ENCODE measurements at places on chromosomes 6 and 20.

GRCh38 chr6:163001330-163001729 lies 273.6 kb downstream of the PACRG start:
- no peak for DNase-seq

- DNase-seq: peak; percentile 99
These were observed 229.9 kb upstream of the GRIK2 start for GRCh38 chr6:101163611-101164010.

- no peak for DNase-seq
These were observed 2.5 kb downstream of the PPP1R18 start for GRCh38 chr6:30683980-30684338.

DNA sequence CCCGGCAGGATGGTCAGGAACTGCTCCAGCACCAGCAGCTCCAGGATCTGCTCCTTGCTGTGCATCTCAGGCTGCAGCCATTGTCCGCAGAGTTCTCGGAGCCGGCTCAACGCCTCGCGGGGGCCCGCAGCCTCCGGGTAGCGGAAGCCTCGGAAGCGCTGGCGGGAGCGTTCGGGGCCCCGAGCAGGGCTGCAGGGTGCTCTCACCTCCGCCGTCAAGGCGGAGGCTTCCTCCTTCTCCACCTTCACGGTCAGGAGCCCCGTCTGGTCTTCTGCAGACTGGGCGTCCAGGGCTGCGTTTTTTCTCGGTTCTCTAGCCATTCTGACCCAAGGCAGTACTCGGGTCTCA lies 434 bp downstream of the ZKSCAN4 start:
- DNase-seq: no peak

DNA sequence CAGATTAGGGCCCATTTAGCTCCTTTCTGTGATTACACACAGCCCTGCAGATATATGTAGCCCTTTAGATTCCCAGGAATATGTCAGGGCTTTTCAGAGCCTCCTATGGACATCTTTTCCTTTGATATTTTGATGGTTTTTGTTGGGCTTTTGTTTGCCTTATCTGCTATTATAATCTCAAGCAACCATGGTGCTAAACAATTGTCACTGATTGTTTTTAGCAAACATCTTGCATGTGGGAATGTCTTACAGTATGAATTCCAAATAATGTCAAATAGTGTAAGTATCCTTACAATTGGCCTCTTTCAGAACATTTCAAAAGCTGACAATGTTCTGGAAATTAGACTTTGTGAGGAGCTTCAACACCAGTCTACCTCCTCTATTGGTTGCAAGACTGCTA lies 333.6 kb upstream of the OPRM1 start:
- no peak for DNase-seq

- no peak for DNase-seq
These were observed 8.0 kb upstream of the TSHZ2 start for GRCh38 chr20:52964131-52964530.

GRCh38 chr6:65399355-65400084 lies 307.5 kb downstream of the EYS start:
- DNase-seq: no peak

- no peak for DNase-seq
These were observed 143.1 kb upstream of the ARID1B start for GRCh38 chr6:156634048-156634447.

GRCh38 chr6:131116755-131117360 lies 18.4 kb upstream of the AKAP7 start:
- peak; percentile 32 for DNase-seq

GRCh38 chr20:38763616-38764015 lies 15.4 kb downstream of the ACTR5 start:
- no peak for DNase-seq

DNA sequence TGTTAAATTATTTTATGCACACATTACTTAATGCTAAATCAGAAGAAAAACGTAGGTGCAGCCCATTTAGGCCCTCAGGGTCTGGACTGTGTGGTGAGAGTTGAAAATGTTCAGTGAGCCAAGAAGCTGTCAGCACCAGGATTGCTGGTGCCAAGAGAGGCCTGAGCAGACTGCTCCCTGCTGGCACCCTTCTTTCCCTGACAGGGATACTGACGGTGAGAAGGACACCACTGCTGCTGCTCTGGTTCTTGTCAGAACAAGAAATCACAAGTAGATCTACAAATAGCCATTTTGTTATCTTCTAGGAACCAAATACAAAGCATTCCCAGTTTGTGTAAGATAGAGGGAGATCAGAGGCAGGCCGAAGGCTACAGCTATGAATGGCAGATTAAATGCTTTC lies 48.7 kb upstream of the CRISP1 start:
- DNase-seq: peak; percentile 86

DNA sequence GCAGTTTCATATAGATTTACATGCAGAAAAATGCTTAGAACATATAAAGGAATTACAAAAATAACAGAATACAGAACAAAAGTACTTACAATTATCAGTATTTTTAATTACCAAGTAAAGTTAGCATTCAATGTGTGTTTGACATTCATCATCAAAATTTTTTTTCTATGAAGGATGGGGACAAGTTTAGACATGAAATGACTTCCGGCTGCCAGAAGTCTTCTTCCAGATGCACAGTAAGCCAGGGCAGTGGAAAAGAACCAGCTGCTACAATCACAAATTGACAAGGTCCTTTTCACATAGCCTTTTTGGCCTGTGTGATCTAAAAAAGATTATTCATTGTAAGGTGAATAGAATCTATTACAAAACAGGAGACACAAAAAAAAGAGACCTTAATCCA lies 73.8 kb downstream of the HUS1B start:
- no peak for DNase-seq

GRCh38 chr6:129006724-129007514 lies 124.0 kb downstream of the LAMA2 start:
- DNase-seq: no peak

GRCh38 chr6:144223686-144224085 lies 61.4 kb upstream of the UTRN start:
- no peak for DNase-seq

GRCh38 chr6:37893257-37893656 lies 73.7 kb downstream of the ZFAND3 start:
- DNase-seq: no peak

GRCh38 chr6:39335780-39336545 lies 13.5 kb upstream of the KCNK16 start:
- no peak for DNase-seq

- DNase-seq: no peak
These were observed 242.5 kb upstream of the JAG1 start for GRCh38 chr20:10916312-10916711.

- no peak for DNase-seq
These were observed 84.7 kb downstream of the TRMT6 start for GRCh38 chr20:5865604-5866003.

DNA sequence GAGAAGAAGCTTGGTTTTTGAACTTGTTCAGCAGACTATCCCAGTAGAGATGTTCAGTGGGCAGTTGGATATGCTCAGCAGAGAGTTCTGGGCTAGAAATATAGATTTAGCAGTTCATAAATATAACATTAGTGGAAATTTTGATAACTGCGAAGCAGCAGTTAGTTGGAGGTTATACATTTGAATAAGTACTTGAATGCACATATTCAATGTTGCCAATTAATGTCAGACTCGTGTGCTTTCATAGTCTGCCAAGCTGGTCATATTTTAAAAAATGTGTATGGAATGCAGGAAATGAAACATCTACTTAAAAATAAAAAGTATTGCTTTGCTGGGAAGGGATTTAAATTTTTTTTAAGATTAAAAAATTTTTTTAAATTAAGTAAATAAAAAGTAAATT lies 92.5 kb upstream of the E2F3 start:
- DNase-seq: no peak

DNA sequence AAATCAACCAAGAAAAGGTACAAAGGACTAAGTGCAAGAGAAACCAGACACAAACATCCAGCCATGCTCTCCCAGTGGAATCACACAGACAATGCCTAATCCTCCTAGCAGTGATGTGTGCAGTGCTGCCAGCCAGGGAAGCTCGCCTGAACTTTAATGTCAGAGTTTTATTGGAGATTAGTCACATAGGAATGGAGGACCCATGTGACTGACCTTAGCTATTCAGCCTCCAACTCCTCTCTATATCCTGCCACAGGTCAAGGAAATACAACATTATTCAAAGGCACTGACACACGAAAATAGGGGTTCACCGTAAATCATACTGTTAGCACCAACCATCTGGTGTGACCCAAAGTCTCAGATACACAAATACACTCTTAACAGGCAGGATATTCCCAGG lies 684.6 kb downstream of the DOK5 start:
- no peak for DNase-seq

DNA sequence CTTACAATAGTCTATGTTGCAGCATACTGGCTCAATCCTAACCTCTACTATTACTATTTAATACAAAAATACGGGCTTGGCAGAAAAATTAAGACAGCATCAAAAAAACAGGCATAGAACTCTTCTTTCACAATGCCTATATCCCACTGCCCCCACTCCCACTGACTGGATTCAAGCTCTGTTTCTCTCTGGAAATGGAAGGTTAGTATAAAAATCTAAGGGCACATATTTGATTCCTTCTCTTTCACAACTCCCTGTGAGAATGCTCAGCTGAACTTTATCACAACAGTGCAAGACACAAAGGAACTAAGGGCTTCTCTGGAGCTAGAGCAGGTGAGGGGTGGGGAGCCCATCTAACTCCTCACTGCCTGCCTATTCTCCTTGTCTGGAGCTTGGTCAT lies 258.4 kb upstream of the FAM83B start:
- no peak for DNase-seq

- DNase-seq: no peak
These were observed 20.4 kb downstream of the PTPRK start for GRCh38 chr6:128500014-128500413.

- peak; percentile 89 for DNase-seq
These were observed 6.7 kb downstream of the MTCH1 start for GRCh38 chr6:36979347-36979742.

DNA sequence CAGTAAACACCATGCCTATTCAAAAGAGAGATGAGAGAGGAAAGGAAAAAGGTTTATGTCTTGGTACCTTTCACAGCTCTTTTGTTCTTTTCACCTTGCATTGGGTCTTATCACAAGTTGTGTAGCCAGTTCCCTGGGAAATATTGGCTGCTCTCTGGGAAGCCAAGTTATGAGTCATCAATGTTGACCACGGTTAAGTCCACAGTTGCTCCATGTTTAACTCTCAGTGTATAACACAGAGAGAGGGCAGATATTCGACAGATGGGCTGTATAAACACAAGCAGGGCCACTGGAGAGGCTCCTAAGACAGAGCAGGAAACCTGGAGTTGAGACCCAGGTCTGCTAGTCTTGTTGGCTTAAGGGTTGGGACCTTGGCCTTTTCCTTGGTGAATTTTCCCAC lies 718.6 kb downstream of the QKI start:
- no peak for DNase-seq

DNA sequence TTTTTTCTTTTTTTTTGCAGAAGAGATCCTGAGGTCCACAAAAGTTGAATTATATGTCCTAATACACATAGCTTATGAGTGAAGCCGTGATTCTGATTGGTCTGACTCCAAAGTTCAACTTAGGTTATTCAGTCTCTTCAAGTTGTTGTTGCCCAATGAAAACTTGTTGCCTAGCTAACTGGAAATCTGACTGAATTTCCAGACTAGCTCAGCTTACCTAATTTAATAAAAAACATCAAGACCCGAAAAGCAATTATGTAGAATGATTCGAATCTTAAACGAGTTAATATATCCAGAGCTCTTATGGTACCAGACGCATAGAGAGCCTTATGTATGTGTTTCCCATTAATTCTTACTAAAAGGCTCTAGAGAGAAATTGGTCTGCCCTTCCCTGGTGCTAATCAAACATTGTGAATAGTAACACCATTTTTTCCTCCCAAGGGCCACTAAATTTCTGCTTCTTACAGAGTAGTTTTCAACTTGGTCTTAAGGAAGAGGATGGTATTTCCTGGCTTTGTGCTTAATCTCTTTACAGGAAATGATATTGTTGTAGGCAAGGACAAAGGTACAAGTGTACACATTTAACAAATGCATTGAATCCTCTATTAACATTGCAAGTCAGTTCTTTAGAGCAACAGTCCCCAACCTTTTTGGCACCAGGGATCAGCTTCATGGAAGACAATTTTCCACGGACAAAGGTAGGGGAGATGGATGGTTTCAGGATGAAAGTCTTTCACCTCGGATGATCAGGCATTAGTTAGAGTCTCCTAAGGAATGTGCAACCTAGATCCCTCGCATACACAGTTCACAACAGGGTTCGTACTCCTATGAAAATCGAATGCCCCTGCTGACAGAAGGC lies 107.9 kb downstream of the TSHZ2 start:
- DNase-seq: no peak

GRCh38 chr6:51450248-51450957 lies 631.7 kb downstream of the TFAP2B start:
- DNase-seq: no peak

- DNase-seq: no peak
These were observed 207.8 kb downstream of the TTLL2 start for GRCh38 chr6:167532410-167533288.

GRCh38 chr20:58894652-58895447 lies 42.3 kb downstream of the GNAS start:
- DNase-seq: peak; percentile 46

DNA sequence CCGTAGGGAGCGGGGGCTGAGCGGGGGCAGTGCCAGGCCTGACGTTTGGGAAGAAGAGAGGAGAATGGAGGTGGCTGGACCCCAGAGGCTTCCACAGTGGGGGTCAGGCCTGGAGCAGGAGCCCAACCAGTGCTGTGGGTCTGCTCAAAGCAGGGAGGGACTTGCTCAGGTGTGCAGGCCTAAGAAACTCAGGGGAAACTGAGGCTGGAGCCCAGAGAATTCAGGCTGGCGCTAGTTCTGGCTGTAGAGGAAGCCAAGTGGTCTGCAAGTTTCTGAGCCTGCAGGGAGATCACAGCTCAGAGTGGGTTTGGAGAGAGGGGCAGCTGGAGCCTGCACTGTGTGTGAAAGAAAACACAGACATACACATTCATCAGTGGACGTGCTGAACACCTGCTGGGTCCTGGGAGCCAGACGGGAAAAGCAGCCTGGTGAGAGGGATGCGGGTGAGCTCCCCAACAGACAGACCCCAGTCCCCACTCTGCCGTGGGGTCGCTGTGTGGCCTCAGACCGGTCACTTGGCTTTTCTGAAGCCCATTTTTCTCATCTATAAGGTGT lies 17.7 kb upstream of the FOXP4 start:
- no peak for DNase-seq

DNA sequence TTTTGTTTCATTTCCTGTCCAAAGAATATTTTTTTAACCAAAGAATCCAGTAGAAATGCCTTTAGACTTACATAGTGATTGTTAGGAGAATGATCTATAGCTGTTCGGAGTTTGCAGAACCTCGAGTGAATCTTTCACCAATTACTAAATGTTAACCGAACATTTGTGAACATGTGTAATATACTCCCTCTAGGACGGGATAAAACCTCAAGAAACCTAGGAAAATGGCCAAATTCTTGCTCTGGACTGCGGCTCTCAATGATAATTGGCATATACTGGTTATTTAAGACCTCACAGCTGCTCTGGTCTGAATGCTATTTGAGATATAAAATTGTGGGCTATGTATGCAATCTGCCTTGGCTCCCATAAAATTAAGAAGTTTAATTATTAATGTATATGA lies 137.1 kb downstream of the PACRG start:
- no peak for DNase-seq

DNA sequence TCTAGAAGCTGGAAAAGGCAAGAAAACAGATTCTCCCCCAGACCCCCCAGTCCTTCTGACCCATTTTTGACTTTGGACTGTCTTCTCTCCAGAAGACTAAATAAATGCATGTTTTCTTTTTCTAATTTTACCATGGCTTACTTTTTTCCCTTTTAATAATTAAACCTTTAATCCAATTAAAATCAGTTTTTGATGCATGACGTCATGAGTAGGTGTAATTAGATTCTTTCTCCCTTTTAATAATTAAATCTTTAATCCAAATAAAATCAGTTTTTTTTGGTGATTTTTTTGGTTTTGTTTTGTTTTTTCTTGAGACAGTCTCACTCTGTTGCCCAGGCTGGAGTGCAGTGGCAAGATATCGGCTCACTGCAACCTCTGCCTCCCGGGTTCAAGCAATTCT lies 13.2 kb upstream of the NCOA5 start:
- no peak for DNase-seq

Measured in G401 (cell line).